Glutamatergic neuron (in vitro differentiated cells): ENCODE measurements at places on chromosomes 16 and 17. TPM values are rescaled to one million over a fixed set of nuclear protein-coding genes. Genes with fewer than 3 reads are reported as not detected.

KPNA2 gene
- total RNA-seq, result 223 TPM

TM4SF5 gene
- not detected for total RNA-seq

GAST gene
- not detected for total RNA-seq

TP53TG3F gene
- not detected for total RNA-seq

SLC16A6 gene
- total RNA-seq, result 0.25 TPM

HBQ1 gene
- total RNA-seq, result 1.5 TPM

BIRC5 gene
- 14.5 TPM for total RNA-seq

SLC52A1 gene
- total RNA-seq, result not detected

ADAP2 gene
- 0.51 TPM for total RNA-seq
